ENCODE measurements at places on chromosomes 6 and 20. TPM values are rescaled to one million over a fixed set of nuclear protein-coding genes. Genes with fewer than 3 reads are reported as not detected.

Gene COX4I2
- total RNA-seq: 2.6 TPM

Gene BNIP5
- total RNA-seq: not detected

Gene C6orf141
- 10.0 TPM for total RNA-seq

Gene C6orf15
- total RNA-seq: not detected

Gene IL17F
- total RNA-seq: not detected

Gene ULBP2
- total RNA-seq: 2.9 TPM

Gene RIN2
- total RNA-seq: 29.5 TPM

Gene ZNF391
- total RNA-seq: 1.3 TPM

Gene SLC22A16
- total RNA-seq: not detected

Gene TOX2
- total RNA-seq: 22.9 TPM

Gene LRFN2
- 2.2 TPM for total RNA-seq

Gene SEL1L2
- total RNA-seq: not detected

Gene TSPO2
- total RNA-seq: not detected

- no peak for DNase-seq
These were observed 83.4 kb downstream of the JARID2 start for GRCh38 chr6:15329197-15329671.

- DNase-seq: no peak
These were observed 403.4 kb downstream of the SYNE1 start for GRCh38 chr6:152233547-152234320.

- DNase-seq: no peak
These were observed 7.9 kb upstream of the ARMC12 start for GRCh38 chr6:35728683-35729678.

DNA sequence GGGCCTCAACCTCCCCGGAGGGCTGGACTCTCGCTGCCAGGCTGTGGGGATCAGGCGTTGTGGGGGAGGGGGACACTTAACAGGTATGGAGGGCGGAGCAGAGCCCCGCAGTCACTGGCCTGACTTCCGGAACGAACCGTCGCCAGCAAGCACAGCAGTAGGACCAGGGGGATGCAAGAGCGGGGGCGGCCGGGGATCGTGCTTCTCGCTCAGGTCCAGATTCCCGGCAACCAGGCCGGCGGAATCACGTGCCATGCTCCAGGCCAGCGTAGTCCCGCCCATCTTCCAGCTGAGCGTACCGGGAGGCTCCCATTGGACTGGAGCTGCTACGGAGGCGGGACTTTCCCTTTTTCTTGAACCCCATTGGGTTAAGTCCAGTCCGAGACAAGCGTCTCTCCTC is 10.0 kb upstream of the POU5F1 start:
- DNase-seq: no peak

GRCh38 chr6:37218511-37218910 is 39.1 kb upstream of the TBC1D22B start:
- DNase-seq: no peak

DNA sequence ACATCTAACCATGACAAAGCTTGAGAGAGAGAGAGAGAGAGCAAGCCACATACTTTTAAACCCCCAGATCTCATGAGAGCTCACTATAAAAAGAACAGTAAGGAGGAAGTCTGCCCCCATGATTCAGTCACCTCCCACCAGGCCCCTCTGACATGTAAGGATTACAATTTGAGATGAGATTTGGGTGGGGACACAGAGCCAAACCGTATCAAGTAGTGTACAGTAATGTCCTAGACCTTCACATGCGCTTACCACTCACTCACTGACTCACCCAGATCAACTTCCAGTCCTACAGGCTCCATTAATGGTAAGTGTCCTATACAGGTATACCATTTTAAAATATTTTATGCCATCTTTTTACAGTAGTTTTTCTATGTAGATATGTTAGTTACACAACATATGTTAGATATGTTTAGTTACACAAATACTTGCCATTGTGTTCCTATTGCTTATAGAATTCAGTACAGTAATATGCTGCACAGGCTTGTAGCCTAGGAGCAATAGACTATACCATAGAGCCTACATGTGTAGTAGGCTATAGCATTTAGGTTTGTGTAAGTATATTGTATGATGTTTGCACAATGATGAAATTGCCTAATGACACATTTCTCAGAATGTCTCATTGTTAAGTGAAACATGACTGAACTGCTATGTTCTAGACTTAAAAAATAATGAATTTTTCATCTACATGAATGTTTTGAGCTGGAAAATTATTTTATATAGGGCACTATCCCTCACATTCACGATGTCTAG is 11.7 kb downstream of the TSPYL1 start:
- DNase-seq: no peak

DNA sequence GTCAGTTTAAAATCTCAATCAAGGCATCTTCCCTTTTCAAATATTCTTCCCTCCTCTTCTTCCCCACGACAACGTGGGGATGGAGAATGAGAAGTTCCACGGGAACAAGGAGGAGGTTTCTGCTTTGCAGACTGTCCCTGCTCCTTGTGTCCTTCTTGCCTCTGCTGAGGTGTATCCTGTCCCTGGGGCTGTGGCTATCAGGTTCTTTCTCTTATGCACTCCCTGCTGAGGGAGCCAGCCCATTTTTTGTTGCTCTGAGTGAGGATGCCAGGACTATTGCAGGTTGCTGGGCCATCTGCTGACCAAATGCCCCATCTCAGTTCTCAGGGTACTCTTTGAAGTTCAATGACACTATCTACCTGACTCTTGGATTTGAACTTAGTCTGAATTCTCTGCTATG is 533.6 kb downstream of the RNF144B start:
- no peak for DNase-seq

GRCh38 chr6:5584078-5584482 is 322.8 kb downstream of the FARS2 start:
- no peak for DNase-seq

- no peak for DNase-seq
These were observed 66.8 kb downstream of the TBC1D7 start for GRCh38 chr6:13261464-13261994.

DNA sequence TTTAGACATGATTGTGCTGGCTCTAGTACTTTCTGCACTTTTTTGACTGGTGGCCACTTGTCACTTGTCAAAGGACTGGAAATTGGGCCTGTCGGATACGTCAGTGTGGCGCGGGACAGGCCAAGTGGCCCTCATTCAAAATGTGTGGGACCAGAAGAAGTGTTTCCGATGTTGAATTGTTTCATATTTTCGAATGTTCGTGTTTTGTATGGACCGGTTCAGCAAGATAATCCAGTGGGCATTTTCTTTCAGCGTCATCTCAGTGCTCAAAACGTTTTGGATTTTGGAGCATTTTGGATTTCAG is 3.5 kb downstream of the KIF25 start:
- DNase-seq: no peak

- DNase-seq: no peak
These were observed 111.8 kb downstream of the ATG5 start for GRCh38 chr6:106213660-106214289.

GRCh38 chr6:39166189-39166911 is 51.4 kb upstream of the SAYSD1 start:
- DNase-seq: no peak

- DNase-seq: no peak
These were observed 87.8 kb upstream of the HS3ST5 start for GRCh38 chr6:114430534-114431124.

- no peak for DNase-seq
These were observed 185.9 kb downstream of the DOK5 start for GRCh38 chr20:54661265-54661664.

DNA sequence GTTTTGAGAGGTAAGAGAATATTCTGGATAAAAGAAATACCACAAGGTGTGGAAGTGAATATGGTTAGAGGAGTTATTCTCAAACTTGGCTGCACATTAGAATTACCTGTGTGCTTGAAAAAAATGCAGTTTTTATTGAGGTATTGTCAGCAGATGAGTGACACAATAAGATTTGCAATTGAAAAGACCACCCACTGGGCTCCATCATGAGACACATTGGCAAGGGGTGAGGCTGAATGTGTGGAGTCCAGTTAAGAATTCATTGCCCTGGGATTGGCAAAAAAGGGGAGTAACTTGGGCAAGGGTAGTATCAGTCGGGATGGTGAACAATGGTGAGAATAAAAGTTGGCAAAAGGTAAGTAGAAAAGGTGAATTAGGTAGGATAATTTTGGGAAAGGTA is 63.5 kb downstream of the MEI4 start:
- DNase-seq: no peak

DNA sequence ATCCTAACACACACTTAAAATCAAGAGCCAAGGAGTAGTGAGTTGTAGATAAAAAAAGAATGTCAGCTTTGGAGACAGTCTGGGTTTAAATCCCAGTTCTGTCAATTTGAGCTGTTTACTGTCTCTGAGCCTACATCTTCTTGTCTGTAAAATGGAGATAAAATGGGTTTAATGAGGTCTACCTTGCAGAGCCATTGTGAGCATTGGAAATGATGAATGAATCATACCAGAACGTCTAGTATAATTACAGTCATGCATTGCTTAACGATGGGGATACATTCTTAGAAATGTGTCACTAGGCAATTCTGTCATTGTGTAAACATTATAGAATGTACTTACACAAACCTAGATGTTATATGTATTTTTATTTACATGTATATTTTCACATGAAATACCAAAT is 17.6 kb upstream of the SGK2 start:
- no peak for DNase-seq

DNA sequence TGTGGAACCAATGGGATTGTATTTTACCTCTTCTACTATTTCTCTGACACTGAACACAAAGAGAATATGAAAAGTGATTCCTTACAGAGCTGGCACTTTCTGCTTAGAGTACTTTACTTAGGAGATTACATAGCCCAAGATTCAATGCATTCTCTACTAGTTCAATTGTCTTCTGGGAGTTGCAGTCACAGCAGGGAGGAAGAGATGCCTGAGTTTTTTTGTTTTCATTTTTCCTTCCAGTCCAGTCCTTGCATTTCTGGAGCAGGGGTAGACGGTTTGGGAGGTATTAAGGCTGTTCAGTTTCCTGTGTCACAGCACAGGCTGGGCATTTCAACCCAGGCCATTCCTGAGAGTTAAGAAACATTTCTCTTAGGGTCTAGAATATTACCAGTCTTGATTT is 42.0 kb upstream of the SLC2A12 start:
- DNase-seq: no peak

Data from esophagus squamous epithelium (tissue), 5 donors.